Pancreas (tissue), 10 donors: ENCODE measurements at places on chromosomes 3 and 15. TPM values are rescaled to one million over a fixed set of nuclear protein-coding genes. Genes with fewer than 3 reads are reported as not detected.

The CFAP100 gene
- not detected for polyA plus RNA-seq

DNA sequence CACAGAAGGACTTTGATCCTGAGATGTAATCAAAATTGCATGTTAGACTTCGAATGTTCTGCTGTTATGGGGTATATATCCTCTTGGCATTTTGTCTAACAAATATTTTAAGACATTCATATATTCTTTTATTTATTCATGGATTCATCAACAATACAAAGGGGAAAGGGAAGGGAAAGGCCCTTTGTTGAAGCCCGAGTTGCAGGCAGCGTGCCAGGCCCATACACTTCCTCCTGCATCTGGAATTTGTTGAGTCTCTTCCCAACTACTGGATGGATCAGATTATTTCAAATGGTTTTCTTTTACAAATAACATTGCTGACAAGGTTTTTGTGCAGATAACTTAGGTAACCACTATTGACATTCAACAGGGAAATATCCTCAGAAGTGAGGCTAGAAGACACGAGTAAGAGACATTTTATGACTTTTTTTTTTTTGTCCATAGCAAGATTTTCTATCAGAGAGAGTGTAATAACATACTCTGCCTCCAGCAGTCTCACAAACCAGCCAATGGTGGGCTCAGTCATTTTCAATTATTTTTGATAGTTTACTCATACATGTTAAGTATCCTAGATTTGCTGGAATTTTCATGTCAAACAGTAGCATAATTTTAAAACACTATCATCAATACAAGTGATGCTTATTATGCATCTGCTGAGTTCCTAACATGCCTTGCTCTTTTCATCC is 94.3 kb downstream of the RPL39L start:
- peaks cover 12% of the 10 kb centered on the region for H3K4me1 ChIP-seq
- no peak overlapping the region for H3K4me3 ChIP-seq
- H3K36me3 ChIP-seq: no peaks in the 10 kb centered on the region
- no peak overlapping the region for H3K27ac ChIP-seq
- DNase-seq: no peak
- H3K27me3 ChIP-seq: no peaks in the 10 kb centered on the region

GRCh38 chr3:150699068-150699639 is 4.6 kb downstream of the ERICH6 start:
- H3K4me1 ChIP-seq: no peaks in the 10 kb centered on the region
- no peak overlapping the region for H3K27ac ChIP-seq
- no peak overlapping the region for H3K4me3 ChIP-seq
- no peak for DNase-seq
- H3K36me3 ChIP-seq: no peaks in the 10 kb centered on the region

- no peaks in the 10 kb centered on the region for H3K36me3 ChIP-seq
- no peak overlapping the region for H3K4me3 ChIP-seq
- H3K4me1 ChIP-seq: peaks cover 3% of the 10 kb centered on the region
- no peaks in the 10 kb centered on the region for H3K27me3 ChIP-seq
These were observed 64.7 kb upstream of the EPHB3 start for GRCh38 chr3:184496933-184497332.

DNA sequence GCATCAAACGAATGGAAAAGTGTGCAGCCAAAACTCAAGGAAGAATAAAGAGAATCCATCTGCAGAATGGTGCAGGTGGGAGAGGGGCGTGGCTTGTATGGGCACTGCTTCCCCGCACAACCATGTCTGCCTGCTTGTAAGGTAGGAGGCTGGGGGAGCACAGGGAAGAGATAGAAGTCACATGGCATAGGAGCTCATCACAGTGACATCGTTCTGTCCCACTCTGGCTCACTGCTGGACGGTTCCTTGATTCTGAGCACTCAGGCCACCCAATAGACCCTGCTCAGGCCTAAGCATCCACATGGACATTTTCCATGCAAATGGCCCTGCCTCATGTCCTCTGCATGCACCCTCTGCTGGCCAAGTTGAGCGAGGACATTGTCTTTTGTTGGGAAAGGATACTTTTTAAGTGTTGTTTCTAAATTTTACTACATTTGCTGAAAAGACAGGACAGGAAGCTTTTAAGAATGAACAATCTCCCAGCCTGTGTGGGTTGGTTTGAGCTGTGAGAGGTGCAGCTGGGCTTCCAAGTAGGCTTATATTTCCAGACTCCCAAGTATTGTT is 3.1 kb downstream of the MYLK start:
- H3K4me3 ChIP-seq: no peak overlapping the region
- H3K27ac ChIP-seq: no peak overlapping the region
- no peak for DNase-seq
- no peaks in the 10 kb centered on the region for H3K36me3 ChIP-seq
- H3K27me3 ChIP-seq: no peaks in the 10 kb centered on the region

DNA sequence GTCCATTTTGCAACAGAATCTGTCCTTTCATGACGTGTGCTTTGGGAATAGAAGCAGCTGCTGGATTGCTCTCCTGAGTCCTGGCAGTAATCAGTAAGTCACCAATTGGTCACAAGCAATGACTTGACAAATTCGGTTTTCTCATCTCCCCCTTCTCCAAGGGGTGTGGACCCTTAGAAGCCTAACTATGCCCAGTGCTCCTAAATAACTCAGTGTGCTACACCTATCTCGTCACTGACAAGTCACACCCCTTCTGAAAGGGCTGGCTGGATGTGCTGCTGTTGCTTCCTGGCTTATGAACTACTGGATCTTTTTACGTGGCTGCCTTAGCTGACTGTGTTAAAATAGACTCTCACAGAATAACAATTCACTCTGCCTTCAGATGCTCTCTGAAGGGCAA is 1351.5 kb downstream of the ZPLD1 start:
- peak; percentile 79 for DNase-seq
- no peaks in the 10 kb centered on the region for H3K27me3 ChIP-seq
- no peak overlapping the region for H3K4me3 ChIP-seq
- H3K36me3 ChIP-seq: no peaks in the 10 kb centered on the region
- peaks cover 22% of the 10 kb centered on the region for H3K4me1 ChIP-seq

GRCh38 chr3:62592408-62592807 is 219.1 kb upstream of the FEZF2 start:
- DNase-seq: no peak
- H3K27me3 ChIP-seq: no peaks in the 10 kb centered on the region
- no peak overlapping the region for H3K4me3 ChIP-seq
- no peaks in the 10 kb centered on the region for H3K36me3 ChIP-seq

The NLGN1 gene
- polyA plus RNA-seq: 0.49 TPM
